Left kidney (tissue), 8 donors: ENCODE measurements at places on chromosomes 1 and 21.

DNA sequence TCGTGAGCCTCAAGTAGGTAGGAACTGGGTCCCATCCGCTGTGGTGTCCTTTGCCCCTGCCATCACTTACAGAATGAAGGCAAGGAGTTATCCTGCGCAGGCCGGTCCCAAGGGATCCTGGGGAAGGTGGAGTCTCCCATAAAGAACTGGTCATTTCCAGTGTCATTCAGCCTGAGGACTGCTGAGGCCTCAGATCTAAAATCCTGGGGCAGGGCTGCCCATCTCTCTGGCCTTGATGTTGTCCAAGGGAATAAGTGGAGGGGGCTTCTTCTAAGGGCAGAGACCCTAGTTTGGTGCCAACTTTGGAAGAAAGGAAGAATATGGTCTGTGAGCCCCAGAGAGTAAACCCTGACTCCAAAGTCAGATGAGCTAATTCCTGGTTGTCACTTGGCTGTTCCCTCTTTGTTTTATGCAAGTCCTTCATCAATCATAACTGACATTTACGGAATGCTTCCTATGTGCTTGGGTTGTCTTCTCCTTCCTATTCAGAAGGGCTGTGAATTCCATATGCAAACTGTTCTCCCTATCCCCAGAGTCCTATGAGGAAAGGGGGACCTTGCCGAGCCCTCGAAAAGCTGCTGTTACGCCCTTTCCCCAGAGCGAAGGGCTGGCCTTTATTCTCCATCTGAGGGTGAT lies 6.9 kb downstream of the IFI6 start:
- no peak for DNase-seq

- DNase-seq, result no peak
Measured at GRCh38 chr1:31855038-31855845, 39.4 kb upstream of the SPOCD1 start.

DNA sequence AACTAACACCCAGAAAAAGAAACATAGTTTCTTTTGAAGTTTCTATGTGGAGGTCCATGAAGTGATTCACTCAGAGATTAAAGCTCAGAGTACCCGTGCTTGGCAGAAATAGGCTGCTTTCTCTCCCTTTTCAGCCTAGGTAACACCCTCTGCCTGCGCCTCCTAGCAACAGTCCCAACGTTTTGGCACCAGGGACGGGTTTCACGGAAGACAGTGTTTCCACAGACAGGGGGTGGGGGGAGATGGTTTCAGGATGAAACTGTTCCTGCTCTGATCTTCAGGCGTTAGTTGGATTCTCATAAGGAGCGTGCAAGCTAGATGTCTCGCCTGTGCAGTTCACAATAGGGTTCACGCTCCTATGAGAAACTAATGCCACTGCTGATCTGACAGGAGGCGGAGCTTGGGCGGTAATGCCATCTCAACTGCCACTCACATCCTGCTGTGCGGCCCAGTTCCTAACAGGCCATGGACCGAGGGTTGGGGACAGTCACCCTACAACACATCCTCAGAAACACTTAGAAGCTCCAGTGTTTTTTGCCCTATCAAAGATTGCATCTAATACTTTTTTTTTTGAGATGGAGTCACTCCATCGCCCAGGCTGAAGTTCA lies 53.2 kb downstream of the CHML start:
- no peak for DNase-seq

GRCh38 chr1:205939690-205940330 lies 3.4 kb downstream of the SLC26A9 start:
- no peak for DNase-seq

GRCh38 chr1:235820061-235820460 lies 46.6 kb downstream of the LYST start:
- DNase-seq, result no peak

- no peak for DNase-seq
Measured at GRCh38 chr1:218366322-218367052, 21.4 kb downstream of the TGFB2 start.

DNA sequence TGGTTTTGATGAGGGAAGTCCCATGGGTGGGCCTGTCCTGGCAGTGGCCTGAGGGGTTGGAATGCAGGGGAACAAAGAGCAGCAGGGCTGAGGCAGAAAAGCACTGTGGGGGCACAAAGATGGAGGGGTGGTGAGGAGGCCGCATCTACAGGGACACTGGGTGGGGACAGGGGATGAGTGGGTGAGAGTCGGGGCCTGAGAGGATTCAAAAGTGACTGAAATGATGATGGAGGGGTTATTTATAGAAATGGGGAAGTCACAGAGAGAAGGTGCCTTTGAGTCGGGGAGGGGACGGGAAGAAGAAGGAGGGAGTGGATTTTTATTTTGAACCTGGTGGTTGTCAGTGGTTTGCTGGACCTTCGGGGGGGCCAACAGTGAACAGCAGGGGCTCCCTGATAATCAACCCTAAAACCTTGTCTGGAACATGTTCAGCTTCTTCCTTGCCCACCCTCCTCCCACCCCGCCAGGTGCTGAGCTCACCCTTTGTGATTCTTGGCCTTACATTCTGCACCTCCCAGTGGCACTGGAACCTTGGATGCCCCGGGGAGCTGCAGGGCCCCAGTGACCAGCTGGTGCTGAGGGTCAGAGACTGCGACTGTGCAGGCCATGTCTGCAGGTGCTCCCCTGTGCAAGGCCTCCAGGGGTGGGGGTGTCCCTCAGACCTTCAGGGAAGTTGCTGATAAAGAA lies 42.9 kb downstream of the IER5 start:
- DNase-seq, result no peak

DNA sequence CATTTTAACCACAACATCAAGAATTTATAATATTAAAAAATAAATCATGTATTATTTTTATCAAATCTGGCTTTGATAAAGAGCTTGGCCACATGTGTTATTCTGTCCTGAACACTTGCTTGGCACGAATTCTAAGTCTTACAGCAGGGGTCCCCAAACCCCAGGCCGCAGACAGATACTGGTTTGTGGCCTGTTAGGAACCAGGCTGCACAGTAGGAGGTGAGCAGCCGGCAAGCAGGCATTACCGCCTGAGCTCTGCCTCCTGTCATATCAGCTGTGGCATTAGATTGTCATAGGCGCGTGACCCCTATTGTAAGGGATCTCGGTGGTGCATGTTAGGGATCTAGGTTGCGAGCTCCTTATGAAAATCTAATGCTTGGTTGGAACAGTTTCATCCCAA lies 127.6 kb upstream of the IVNS1ABP start:
- no peak for DNase-seq

- DNase-seq, result no peak
Measured at GRCh38 chr1:233293556-233294446, 1.7 kb downstream of the PCNX2 start.

DNA sequence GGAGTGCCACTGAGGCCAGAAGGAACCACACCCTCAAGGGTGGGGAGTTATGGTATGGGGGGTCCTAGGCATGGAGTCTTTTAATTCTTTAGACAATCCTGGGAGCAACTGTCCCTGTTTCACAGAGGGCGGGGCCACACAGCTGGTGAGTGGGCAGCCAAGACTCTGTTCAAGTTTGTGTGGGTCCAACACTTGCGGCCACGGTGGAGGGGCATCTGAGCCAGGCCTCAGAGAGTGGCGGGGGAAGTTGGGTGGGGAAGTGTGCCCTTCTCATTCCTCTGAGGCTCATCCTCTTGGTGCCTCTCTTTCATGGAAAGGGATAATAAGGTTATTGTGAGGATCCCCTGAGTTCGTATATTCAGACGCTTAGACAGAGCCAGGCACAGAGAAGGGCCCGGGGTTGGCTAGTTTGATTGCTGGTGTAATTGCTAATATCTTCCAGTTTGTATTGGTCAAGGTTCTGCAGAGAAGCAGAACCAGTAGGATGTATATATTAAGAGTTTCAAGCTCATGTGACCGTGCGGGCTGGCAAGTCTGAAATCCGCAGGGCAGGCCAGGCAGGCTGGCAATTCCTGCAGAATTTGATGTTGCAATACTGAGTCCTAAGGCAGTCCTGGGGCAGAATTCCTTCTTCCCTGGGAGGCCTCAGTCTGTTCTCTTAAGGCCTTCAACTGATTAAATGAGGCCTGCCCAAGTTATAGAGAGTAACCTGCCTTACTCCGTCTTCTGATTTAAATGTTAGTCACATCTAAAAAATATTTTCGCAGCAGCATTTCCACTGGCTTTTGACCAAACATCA lies 15.9 kb downstream of the PCSK9 start:
- DNase-seq, result no peak

DNA sequence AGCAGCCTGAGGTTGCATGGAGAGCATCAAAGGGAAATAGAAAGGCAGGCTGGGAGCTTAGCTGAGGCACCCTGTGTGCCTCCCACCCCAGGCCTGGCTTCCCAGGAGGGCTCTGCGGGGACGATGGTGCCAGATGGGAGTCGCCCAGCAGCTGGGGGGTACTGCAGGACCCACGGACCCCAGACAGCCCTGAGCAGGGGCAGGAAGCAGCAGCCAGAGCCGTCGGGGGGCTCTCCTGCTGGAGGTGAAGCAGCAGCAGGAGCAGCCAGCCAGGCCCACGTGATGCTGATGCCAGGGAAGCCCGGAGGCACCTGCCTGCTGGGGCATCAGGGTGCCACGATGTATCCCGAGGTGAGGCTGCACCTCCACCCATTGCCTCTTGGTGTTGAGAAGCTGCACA lies 20.4 kb downstream of the RAP1GAP start:
- DNase-seq, result no peak

- no peak for DNase-seq
Measured at GRCh38 chr1:42657201-42657600, 1.0 kb upstream of the PPIH start.
